ENCODE measurements at places on chromosomes 6 and 20.

DNA sequence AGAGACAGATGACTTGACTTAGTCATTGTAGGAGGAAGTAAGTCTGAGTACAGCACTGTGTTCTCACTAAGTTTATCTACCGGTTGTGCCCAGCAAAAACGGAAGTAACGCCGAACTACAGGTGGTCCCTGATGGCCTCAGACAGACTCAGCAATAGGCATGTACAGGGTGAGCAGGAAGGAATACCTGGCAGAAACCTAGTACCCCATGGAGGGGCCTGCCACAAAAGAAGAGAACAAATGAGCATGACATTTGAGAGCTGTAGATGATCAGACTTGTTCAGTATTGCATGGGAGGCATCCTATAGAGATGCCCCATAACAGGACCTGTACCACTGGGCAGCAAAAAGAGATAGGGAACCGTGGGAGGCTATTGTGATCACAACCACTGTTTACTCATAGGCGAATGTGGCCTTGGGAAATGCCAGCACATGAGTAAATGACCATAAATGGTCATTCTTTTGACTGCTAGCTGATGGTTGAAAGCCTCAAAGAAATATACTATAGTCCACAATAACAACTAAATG lies 106.4 kb upstream of the TAB2 start:
- no peak for DNase-seq

DNA sequence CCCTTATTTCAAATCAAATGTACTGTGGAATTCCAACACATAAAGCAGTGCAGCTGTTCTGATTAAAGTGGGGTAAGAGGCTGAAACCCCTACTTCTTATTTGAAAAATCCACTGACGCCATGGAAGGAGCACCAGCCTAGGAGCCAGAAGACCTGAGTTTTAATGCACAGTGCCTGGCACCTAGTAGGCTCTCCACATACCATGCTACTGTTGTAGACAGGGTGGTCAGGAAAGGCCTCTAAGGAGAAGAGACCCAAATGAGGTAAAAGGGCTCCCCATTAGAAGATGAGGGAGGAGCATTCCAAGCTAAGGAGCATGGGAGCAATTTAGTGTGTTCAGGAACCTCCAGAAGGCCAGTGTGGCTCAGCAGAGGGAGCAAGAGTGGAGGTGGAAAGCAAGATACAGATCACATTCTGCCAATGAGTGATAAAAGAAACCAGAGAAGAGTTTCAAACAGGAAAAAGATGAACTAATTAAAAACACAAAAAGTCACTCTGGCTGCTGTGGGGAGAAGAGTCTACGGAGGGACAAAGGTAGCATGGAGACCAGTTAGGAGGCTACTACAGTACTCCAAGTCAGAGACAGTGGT lies 11.8 kb upstream of the ZNF76 start:
- no peak for DNase-seq

DNA sequence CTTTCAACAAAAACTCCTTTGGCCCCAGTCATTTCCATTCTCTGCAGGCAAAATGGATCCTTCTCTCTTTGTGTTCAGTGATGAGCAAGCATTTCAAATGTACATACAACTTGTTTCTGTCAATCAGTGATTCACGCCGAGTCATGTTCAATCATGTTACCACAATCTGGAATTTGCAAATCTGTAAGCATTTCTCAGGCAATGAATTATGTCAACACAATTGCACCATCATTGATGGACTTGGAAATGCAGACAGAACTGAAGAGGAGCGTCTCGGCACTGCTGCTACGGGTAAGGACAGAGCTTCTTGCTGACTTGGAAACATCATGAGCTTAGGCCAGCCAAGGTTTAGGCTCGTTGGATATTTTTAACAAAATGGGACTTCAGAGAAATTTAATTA lies 132.8 kb upstream of the AGPAT4 start:
- peak; percentile 42 for DNase-seq

- DNase-seq: peak; percentile 5
These were observed 9.2 kb upstream of the DEFB110 start for GRCh38 chr6:50030777-50031562.

DNA sequence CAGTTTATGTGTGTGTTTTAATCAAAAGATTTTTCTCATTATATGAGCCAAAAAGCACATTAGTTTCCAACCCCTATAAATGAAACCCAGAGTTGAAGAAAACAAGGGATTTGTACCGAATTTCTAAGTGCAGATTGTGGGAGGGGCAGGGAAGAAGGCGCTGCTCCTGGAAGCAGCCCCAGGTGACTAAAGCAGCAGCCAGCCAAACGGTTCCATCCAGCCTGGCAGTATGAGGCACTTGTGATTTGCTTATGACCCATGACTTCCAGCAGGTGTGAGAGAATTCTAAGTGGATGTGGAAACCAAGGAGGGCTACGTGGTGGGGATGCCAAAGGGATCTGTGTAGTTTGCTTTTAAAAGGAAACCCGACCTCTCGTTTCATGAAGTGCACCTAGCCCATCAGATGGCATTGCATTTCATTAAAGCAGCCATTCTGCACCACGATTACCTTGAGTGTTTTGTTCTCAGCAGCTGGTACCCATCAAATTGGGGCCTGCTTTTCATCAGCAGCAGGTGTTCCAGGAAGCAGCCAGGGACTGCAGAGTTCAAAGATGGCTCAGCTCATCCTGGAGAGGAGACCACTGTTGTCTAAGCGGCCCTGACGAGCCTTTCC lies 79.1 kb downstream of the DTD1 start:
- no peak for DNase-seq

DNA sequence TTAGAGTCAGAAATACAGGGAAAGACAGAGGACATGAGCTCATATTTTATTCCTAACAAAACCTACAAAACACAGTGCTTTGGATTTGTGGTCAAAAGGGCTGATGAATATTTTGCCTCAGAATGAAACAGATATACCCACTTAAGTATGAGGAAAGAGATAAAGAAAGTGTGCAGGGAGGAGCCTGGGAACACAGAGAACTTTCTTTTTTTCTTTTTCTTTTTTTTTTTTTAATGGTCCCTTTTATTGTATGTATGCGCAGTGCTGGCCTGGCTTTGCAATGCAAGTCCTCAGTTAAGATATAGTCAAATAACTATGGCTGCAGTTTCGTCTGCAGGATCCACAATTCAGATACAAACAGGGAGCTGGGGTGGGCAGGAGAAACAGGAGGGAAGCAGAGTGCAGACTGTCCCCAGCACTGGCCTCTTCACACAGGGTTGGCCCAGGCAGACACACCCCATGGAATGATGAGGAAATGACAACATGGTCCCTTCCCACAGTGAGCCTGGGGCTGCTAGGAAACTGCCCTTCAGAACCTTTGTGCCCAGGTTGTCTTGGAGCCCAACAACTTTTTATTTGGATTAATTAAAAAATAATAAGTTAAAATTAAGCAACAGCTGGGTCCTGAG lies 629.8 kb upstream of the AGPAT4 start:
- no peak for DNase-seq

GRCh38 chr6:47524136-47524845 lies 46.7 kb downstream of the CD2AP start:
- no peak for DNase-seq

DNA sequence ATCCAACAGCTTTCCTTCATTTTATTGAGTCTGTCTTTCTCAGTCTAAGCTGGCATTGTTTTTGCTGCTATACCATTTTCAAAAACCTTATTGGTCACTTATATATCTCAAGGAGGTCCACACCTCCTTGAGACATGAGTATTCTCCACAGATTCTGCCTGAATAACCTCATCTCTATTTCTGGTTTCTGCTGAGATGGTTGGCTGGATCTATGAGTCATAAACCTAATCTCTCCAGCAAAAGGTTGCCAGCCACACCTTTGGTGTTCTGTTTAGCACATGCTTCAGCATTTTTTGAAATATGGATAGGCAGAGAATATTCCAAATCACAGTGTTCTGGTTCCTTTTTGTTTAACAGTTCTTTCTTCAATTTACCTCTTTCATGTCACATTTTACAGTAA lies 40.8 kb upstream of the TMEM244 start:
- no peak for DNase-seq

DNA sequence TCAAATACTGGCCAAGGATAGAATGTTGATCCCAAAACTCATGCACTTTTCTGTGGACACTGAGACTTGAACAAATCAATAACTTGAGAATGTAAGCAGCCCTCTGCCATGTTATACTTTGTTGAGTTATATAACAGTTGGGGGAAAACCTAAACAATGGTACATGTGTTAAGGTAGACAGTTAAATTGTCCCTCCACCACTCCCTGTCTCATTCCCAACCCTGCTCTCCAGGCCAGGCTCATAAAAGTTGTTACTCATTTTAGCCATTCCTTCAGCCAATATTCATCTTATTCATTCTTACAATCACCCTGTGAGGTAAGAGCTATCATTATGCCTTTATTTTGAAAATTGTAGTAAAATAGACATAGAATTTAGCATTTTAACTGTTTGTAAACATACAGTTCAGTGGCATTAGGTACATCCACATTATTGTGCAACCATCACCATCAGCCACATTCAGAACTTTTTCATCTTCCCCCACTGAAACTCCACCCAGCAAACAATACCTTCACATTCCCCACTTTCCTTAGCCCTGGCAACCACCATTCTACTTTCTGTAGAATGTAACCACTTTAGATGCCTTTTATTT lies 38.2 kb upstream of the IER3 start:
- DNase-seq: no peak

DNA sequence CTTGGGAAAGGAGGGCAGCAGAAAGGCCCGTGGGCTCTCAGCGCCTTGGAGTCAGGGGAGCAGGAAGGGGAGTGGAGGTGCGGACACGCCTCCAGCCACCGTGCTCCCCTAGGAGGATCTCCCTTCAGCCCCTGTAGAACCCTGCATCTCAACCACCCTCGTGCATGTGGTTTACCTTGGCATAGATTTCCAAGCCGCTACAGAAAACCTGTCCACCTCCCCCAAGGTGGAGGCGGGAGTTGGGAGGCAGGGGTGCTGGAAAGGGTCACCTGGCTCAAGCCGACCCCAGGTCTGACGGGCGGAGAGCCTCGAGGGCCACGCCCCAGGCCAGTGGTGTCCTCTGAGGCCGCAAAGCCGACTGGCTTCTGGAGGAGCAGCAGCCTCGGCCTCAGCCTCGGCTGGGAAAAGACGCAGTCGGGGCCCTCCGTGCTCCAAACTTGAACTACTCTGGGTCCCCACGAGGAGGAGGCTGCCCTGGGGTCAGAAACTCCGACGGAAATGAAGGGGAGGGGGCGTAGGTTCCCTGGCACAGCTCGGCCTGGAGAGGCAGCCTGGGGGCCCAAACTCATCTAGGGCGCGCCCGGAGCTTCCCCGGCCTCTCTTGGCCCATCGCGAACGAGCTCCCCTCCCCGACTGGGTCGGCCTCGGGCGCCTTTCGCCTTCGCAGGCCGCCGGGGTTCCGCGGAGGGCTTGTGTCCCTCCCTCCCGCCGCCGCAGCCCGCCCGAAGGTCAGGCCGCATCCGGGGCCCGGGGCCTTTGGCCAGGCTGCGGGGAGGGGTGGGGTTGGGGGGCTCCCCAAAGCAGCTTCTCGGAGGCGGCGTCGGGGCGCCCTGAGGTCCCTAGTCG lies 6.3 kb upstream of the FOXF2 start:
- DNase-seq: no peak

- peak; percentile 67 for DNase-seq
These were observed 22.9 kb downstream of the NT5E start for GRCh38 chr6:85472744-85473143.

- DNase-seq: no peak
These were observed 66.6 kb downstream of the HIVEP2 start for GRCh38 chr6:142878407-142878806.

DNA sequence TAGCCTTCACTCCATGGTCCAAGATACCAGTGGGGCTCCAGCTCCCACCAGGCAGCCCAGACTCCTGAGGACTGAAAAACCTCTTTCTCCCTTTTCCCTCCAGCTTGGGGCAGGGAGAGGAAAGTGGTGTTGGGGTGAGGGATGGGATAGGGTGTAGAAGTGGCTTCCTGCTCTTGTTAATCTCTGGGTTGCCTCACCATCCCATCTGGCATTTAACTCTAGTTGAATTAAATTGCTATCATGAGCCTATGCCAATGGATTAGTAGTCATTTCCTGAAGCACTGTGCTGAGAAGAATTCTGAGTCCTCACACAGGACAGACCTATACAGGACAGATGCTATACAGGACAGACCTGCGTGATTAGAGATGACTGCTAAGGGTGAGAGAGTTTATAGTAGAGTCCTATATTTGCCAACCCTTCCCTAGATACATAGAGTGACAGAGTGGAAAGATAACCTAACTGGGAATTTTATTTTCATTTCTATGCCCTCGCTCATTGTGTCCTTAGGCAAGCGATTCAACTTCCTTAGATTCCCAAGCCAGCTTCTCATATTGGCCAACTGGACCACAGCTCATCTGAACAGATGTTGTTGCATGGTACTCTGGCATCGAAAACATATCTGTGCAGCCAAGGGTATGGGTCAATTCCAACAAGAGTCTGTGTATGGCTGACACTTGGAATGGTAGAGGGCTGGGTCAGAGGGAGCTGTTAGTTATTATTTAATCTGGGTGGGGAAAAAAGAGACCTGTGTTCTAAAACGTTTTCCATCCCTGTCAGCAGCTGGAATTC lies 42.8 kb downstream of the MCHR2 start:
- DNase-seq: no peak

DNA sequence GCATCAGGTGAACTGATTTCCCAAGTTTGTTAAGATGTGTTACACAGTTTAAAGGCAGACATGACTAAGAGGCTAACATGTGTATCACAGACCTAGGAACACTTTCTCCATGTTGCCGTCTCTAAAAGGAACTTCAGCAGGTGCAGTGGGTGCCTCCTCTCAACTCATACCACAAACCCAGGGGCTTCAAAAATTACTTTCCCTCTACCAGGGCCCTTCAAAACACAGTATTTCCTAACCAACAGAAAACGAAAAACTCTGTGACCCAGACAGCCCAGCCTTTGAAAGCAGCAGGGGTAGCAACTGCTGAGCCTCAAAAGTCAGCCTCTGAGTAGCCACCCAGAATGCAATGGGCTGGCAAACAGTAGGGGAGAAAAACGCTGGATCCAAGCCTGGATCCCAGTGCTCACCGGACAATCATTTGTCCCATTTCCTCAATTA lies 28.5 kb downstream of the B4GALT5 start:
- no peak for DNase-seq

DNA sequence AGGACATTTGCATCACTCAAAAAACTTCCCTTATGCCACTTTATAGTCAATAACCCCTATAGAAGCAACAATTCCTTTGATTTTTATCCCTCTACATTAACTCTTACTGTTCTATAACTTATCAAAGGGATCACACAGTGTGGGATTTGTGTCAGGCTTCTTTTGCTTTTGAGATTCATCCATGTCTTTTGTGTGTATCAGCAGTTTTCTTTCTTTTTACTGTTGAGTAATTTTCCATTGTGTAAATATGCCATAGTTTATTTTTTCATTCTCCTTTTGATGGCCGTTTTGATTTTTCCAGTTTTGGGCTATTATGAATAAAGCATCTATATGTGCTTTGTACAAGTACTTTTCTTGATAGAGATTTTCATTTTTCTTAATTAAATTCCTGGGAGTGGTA lies 657.9 kb downstream of the EPM2A start:
- DNase-seq: no peak

Measured in HTR-8/SVneo (cell line).